ENCODE measurements at places on chromosomes 1 and 21.

GRCh38 chr1:213110349-213111300 lies 59.6 kb downstream of the RPS6KC1 start:
- no peak for DNase-seq

GRCh38 chr1:97621955-97622354 lies 298.9 kb downstream of the DPYD start:
- no peak for DNase-seq

DNA sequence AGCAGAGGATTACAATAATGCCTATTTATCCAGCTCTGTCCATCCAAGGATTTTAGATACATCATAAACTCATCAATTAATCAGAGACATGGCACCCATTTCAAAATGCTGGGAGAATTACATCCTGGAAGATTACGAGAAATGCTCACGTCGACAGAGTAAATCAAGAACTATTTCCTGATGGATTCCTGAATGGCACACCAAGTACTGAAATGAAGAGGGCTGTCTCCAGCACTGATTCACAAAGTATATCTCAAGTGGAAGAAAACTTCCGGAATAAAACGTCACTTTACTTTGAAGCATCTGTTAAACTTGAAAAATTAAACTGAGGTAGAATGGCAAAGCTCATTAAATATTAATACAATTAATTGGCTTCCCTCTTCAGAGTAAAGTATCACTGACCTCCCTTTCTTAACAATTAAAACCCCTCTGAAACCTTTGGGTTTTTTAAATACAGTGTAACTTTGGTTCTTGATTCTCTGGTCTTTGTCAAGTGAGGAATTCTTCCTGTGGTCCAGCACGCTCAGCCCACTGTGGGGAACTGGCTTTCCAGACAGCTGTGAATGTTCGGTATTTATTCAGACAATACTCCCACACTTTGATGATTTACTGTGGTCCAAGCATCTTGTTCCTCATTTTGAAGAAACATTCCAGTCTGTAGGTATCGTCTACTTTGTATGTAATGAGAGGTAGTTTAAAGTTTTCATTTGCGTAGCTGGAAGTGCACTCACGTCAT lies 288.0 kb downstream of the NFIA start:
- no peak for DNase-seq

DNA sequence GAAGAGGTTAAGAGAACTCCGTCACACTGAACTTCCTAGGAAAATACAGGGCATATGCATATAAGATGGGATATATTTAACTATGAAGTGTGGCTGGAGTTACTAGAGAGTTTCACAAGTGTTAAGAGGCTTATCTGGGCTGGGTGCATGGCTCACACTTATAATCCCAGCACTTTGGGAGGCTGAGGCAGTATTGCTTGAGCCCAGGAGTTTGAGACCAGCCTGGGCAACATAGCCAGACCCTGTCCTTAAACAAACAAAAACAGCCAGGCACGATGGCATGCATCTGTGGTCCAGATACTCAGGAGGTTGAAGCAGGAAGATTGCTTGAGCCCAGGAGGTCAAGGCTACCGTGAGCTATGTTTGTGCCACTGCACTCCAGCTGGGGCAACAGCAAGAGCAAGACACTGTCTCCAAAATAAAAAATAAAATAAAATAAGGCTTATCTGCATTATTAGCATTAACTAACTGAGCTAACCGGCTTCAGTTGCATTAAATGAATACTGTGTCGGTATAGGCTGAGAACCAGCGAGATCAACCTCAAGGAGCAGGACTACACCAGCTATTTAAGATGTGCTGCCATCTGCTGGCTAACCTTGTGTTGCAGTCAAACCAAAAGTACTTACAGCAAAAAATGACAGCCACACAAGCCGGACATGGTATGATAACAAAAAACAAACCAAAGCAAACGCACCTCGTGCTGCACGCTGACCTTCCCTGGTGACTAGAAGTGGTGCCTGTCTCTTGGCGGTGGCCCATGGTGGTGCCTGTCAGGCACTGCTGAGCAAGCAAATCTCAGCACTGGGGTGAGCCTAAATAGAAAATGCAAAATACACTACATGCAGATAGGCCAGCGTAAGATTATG lies 19.7 kb upstream of the RBBP5 start:
- peak; percentile 81 for DNase-seq

Data from glutamatergic neuron (in vitro differentiated cells).